Caudate nucleus (tissue), 63 donors: ENCODE measurements at places on chromosomes 16 and 17.

- DNase-seq, result no peak
Measured at GRCh38 chr17:34710226-34710625, 130.8 kb downstream of the TMEM132E start.

DNA sequence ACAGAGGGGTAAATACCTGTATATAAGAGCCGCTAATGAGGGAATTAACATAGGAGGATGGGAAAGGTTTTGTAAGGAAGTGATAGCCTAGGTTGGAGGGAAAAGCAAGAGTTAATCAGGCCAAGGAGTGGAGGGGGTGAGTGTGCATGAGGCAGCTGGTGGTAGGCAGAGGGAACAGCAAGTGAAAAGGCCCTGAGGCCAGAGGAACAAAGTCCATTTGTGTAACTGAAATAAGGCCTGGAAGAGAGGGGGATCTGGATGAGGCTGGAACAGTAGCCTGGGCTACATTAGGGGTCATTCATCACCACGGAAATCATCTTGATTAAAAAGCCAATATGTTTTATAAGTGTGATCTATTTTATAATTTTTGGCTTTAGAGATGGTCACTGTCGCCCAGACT is 45.7 kb downstream of the FZD2 start:
- DNase-seq, result no peak

DNA sequence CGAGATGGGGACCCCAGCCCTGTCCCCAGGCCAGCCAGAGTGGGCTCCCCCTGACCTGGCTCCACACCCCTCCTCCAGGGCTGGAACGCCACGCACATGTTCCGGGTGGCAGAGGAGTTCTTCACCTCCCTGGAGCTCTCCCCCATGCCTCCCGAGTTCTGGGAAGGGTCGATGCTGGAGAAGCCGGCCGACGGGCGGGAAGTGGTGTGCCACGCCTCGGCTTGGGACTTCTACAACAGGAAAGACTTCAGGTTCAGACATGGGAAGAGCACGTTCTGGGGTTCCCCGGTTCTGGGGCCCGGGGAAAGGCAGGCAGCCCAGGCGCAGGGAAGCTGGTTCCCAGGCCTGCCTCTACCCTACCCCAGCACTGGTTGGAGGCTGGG is 4.6 kb downstream of the ACE start:
- DNase-seq, result no peak

- no peak for DNase-seq
Measured at GRCh38 chr17:65236321-65236720, 99.2 kb downstream of the RGS9 start.

GRCh38 chr17:37701496-37701898 is 43.4 kb downstream of the HNF1B start:
- no peak for DNase-seq

DNA sequence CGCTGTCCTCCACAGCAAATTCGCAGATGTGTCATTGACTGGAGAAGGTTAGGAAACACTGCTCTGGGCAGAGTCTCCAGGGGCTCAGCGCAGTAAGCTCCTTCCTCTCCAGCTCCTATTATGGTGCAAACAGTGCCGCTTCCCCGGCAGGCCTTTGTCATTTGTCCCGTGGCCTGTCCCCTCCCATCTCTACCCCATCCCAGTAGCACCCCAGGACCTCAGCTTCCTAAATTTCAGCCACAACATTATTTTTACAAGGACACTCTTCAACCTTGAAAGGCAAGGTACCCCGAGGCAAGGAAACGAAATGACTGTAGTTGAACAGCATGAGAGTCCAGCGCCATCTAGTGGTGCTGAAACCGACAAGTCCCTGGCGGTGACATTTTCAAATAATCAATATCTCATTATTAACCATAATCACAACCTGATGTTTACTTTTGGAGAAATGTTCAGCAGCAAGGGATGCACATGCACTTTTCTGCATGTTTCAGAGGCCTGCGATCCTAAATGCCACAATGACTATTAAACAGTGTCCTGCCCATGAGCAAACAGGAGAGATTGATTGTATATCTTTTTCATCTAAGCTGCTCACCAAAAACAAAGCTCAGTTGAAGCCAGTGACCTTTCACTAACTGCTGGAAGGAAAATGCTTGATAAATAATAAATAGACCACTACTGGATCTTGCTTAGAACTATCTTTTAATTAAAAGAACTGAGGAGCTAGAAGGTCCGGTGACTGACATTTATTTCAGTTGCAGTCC is 16.5 kb downstream of the MRPS23 start:
- no peak for DNase-seq

DNA sequence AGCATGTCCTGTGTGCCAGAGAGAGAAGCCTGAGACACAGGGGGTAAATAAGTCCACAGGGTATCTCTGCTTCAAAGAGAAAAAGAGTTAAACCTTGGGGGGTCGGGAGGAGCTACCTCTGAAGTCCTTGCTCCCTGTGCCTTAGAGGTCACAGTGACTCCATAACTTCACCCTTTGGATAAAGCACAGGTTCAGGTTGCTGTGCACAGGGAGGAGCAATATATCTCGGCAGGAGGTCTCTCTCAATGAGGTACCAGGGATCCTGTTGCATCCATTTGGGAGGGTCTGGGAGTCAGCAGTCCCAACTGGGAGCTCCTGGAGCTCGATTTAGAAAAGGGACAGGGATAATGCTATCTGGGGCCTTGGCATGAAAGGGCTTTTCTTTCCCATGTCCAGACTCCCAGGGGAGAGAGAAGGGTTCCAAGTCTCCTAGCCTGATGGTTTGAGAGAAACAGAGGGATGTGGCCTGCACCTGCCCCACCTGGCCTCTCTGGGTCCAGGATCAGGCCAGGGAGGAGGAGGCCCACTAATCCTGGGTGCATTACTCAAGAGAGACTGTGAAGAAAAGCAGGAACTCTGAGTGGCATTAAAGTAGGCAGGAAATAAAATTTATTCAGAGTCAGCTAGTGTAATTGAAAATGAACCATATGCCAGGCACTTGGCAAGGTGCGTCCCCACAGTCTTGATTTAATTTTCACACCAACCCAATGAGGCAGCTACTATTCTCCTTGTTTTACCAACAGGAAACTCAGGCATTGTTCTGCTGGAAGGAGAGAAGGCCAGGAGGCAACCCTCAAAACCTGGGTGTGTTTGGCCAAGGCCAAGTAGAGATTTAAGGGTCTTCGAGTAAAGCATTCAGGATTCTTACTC is 40.7 kb downstream of the CUEDC1 start:
- DNase-seq, result no peak
